ENCODE measurements at places on chromosomes 11 and 22.
A peak's percentile ranks its signal among the peaks of the same experiment; 100 is the strongest.

GRCh38 chr11:44304091-44305025 is 5.6 kb downstream of the ALX4 start:
- DNase-seq = peak; percentile 52
- H3K27ac ChIP-seq = no peak overlapping the region
- no peaks in the 10 kb centered on the region for H3K36me3 ChIP-seq
- H3K4me3 ChIP-seq = peak overlapping the region; percentile 67

DNA sequence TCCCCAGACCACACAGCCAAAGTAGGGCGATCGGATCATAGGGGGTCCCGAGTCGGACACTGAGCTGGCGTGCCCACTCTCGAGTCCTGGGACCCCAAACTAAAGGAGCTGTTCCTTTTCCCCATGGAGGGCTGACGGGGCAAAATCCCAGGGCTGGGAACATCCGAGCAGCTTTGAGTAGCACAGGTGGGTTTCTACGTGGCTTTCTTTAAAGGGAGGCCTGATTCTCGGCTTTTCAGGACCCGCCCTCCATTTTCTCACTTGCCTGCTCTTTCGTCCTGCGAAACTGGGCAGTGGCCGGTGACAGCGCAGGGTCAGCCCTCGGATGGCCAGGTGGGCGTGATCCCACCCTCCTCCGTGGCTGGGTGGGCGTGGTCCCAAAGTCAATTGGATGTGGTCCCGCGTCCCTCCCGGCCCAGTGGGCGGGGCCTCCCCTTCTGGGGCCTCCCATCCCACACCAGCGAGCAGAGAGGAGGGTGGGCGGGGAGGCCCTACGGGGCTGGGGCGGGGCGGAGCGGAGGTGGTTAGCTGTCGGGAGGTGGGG is 17.5 kb upstream of the TXNRD2 start:
- no peak overlapping the region for H3K4me3 ChIP-seq
- H3K4me1 ChIP-seq = no peaks in the 10 kb centered on the region
- no peaks in the 10 kb centered on the region for H3K27me3 ChIP-seq
- no peaks in the 10 kb centered on the region for H3K36me3 ChIP-seq
- no peak for DNase-seq

DNA sequence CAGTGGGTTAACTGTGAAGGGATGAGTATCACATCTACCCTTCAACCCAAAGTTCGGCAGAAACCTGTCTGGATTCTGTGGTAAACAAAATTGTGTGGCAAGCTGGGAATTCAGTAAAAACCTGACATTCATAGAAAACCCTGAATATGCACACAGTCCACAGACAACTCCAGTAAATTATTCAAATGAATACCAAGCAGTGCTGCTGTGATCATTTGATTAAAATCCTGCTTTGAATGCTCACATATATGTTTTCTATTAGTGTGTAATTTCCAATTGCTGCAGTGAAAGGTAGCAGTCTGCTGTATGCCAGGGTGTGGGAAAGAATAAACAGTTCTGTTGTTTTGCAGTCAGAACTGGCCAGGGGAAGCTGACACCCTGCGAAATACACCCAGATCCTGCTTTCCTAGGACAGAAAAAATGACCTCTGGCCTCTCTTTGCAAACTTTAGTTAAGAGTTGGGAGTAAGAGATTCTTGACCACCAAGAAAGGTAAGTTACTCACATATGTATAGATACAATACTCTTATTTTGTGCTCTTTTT is 217.8 kb downstream of the FAM76B start:
- H3K27me3 ChIP-seq = no peaks in the 10 kb centered on the region
- DNase-seq = no peak
- H3K27ac ChIP-seq = no peak overlapping the region
- no peaks in the 10 kb centered on the region for H3K36me3 ChIP-seq
- no peaks in the 10 kb centered on the region for H3K4me1 ChIP-seq

DNA sequence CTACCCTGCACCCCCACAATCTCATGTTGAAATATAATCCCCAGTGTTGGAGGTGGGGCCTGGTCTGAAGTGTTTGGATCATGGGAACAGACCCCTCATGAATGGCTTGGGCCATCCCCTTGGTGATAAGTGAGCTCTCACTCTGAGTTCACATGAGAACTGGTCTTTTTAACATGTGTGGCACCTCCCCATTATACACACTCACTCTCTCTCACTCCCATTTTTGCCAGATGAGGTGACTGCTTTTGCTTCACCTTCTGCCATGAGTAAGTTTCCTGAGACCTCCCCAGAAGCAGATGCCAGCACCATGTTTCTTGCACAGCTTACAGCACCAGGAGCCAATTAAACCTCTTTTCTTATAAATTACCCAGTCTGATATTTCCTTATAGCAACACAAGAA is 32.1 kb upstream of the DRD2 start:
- no peaks in the 10 kb centered on the region for H3K27me3 ChIP-seq
- no peak for DNase-seq
- H3K4me3 ChIP-seq = no peak overlapping the region
- no peaks in the 10 kb centered on the region for H3K4me1 ChIP-seq
- H3K27ac ChIP-seq = no peak overlapping the region

DNA sequence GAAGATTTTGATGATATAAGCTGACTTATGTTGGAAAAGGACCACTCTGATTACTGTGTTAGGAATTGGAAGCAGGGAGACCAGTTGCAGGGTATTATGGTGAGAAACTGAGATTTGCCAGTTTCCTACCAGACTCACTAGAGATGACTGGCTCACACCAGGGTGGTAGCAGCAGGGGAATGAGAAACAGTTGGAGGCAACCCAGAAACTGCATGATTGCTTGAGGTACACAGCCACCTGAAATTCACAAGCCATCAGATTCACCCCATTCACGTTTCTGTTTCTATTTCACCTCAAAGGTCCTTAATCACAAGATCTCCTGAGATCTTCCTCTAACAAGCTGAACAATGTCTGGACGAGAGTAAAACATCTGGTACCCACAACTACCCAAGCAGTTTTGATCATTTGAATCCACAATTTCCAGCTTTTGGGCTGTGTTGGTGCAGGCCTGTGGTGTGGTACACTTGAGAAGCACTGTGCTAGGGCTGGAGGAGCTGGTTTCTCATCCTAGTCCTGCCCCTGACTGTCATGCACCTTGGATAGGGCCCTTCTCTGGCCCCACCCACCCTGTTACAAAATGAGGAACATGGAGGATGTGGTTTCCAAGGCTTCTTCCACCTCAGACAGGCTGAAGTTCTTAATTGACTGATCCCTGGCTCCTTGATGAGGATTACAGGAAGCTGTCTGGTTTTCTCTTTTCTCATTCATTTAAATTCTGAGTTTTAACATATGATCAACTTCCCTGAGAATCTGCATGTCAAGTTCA is 233.4 kb downstream of the INSC start:
- no peaks in the 10 kb centered on the region for H3K27me3 ChIP-seq
- no peaks in the 10 kb centered on the region for H3K4me1 ChIP-seq
- no peaks in the 10 kb centered on the region for H3K36me3 ChIP-seq

- no peaks in the 10 kb centered on the region for H3K36me3 ChIP-seq
- no peaks in the 10 kb centered on the region for H3K27me3 ChIP-seq
- H3K4me1 ChIP-seq = peaks cover 24% of the 10 kb centered on the region
- peak overlapping the region; percentile 77 for H3K4me3 ChIP-seq
- no peak overlapping the region for H3K27ac ChIP-seq
These were observed 12.9 kb downstream of the STARD10 start for GRCh38 chr11:72781063-72781312.

All from B cell (primary cell).